ENCODE measurements at places on chromosomes 1 and 21. TPM values are rescaled to one million over a fixed set of nuclear protein-coding genes. Genes with fewer than 3 reads are reported as not detected.
A peak's percentile ranks its signal among the peaks of the same experiment; 100 is the strongest.

DNA sequence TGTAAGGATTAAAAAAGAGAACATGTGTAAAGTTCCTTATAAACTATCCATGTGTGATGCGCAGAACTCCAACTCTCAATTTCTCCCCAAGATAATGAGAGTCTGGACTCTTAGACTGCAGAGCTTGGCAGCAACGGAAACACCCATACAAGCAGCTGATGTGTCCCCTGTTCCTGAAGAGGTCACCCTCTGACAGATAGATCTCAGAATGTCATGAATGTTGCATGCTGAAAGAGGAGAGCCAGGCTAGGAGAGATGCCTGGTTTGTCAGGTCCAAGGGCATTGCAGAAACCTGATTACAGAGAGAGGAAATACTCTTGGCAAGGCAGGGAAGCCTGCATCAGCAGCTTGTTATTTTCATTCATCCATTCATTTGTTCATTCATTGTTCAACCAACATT is 24.2 kb downstream of the MTARC1 start:
- no peak for DNase-seq

The MPL gene
- total RNA-seq: not detected

DNA sequence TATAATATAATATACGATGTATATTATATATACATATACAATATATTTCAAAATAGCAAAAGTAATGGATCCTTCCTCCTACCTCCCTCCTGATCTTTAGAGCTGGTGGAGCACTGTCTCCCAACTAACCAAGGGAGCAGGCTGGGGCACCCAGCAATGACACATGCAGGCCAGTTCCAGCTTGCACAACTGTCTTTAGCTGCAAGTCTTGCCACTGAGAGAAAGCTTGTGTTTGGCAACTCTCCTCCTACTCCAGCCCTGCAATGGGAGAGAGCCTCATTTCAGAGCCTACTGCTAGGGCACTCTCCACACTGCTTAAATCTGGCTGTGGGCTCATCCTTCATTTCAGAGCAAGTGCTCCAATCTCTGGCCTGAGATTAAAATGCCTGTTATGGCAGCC is 469.8 kb upstream of the OLFM3 start:
- no peak for DNase-seq

DNA sequence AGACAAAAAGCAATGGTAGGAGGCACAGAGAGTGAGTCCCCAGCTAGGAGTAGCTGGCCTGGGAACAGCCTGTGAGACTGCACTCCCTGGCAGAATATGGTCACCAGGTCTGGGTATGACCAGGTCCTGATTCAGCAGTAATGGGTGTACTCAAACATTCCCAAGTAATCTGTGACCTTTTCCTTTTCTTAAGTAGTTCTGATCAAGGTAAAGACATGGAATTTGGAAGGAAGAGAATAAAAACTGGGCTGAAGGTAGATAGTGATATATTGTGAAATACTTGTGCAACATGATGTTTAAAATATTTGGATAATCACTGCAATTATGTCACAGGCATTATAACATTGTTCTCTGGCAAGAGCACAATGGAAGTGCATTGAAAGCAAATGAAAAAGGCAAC is 147.2 kb upstream of the DPYD start:
- no peak for DNase-seq

The OR6K3 gene
- not detected for total RNA-seq

DNA sequence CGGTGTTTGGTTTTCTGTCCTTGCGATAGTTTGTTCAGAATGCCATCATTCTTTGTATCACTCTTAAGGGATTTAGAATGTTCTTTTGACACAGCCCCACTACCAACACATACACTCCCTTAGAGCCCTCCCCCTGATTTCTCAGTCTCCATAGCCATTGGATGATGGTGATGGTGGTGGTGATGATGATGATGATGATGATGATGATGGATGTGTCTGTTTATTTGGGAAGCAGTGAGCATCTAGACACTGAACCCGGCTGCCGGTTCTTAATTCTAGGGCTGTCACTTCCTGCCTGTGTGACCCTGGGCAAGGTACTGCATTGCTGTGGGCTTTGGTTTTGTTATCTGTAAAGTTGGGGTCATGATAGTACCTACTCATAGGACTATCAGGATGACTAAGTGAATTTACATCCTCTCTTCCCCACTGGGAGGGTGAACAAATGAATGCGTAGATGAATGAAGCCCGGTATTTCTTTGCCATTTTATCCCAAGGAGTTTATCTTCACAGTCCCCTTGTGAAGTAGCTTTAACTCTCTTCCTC is 100.7 kb downstream of the HUNK start:
- DNase-seq: no peak

The RGS4 gene
- total RNA-seq: 280 TPM

- DNase-seq: no peak
These were observed 41.2 kb downstream of the DMRTB1 start for GRCh38 chr1:53500204-53501064.

The CD48 gene
- not detected for total RNA-seq

GRCh38 chr1:46820076-46820475 is 21.2 kb downstream of the CYP4B1 start:
- no peak for DNase-seq

DNA sequence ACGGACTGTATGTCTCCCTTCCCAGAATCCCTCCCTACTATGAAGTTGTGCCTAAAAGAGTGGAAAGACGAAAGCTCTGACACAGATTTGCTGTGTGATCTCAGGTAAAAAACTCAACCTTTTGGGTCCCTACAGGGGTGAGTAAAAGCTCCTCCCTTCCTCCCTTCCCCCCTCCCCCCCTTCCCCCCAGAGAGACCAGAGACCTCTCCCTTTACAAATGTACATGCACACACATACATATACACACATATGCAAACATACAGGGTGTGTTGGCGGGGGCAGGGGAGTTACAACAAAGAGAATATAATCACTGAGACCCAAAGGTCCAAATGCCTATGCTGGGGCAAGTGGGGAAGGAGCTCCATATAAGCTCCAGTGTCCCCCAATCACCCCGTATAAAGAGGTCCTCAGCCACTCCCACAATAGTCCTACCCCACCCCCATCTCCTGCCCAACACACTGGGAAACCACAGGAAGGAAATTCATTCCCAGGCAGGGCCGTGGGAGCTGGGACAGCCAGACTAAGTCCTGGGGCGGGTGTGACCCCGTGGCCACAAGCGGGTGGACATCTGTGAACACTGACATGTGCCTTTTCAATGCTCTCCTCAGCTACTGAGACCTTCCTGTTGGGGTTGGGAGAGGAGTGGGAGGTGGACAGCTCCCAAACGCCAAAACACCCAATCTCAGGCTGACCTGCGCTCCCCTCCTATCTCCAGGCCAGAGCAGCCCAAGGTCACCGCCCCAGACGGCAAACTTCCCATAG is 2.0 kb downstream of the MEF2D start:
- DNase-seq: no peak

DNA sequence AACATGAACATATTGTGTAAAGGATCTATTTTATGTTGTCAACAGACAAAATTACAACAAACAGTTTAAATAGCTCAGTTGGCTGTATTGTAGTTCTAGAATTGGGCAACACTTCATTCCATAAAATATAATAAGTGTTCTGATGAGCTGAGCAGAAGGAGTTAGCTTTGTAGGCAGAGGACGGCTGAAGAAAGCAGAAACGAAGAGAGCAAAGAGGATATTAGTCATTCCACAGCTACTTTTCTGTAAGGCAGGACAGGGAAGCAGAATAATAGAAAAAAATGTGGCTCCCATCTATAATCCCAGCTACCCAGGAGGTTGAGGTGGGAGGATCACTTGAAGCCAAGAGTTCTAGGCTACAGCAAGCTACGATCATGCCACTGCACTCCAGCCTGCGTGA is 20.2 kb upstream of the IVNS1ABP start:
- no peak for DNase-seq

- DNase-seq: no peak
These were observed 317.6 kb upstream of the PLD5 start for GRCh38 chr1:242842094-242842493.

- no peak for DNase-seq
These were observed 34.6 kb downstream of the COQ8A start for GRCh38 chr1:226974544-226975258.

The SLC44A5 gene
- 3.0 TPM for total RNA-seq

GRCh38 chr1:157047062-157047410 is 1.5 kb upstream of the ARHGEF11 start:
- no peak for DNase-seq

DNA sequence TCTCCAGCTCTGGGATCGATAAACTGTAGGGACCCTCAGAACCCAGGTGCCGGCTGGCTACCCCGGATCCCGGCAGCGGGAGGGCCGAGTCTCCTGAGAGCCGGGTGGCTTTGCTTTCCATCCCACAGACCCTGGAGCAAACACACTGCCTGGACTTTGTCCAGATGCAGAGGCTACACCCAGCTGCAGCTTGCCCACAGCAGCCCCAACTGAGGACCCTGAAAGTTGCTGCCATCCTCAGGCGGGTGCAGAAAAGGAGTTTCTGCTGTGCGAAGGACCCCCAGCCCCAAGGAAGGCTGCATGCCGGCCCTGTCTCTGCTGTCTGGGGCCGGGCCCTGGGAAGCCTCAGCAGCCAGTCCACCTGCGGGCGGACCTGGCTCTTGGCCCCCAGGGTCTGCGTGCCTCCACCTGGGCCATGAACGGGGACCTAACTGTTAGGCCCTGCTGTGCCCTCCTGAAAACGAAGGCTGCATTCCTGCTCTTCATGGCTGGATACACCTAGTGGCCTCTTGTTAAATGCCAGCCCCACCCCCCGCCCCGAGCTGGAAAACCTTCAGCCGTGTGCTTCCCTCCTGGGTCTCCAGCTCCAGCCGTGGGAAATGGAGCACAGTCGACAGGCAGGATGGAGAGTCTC is 97.5 kb upstream of the ARHGEF16 start:
- no peak for DNase-seq

GRCh38 chr1:160675641-160676410 is 29.0 kb upstream of the SLAMF1 start:
- peak; percentile 11 for DNase-seq

The RGS13 gene
- total RNA-seq: not detected

DNA sequence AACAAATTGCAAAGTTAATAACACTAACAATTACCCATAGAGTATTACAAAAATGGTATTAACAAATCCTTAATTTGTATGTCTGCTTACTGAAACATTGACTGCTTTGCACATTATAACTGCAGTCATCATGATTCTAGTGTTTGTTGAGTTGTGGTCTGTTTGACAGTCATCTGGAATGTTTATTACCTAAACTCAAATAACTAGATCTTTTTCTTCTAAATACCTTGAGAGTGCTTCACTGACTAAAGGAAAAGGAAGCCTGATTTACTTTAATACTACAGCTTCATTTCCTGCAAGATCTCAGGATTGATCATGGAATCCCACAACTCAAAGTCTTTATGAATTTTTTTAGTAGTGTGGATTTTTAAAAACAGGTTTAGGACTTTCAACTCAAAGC is 70.0 kb downstream of the HMCN1 start:
- no peak for DNase-seq

The MORN1 gene
- 4.3 TPM for total RNA-seq

GRCh38 chr1:153343040-153343681 is 5.5 kb downstream of the PGLYRP4 start:
- no peak for DNase-seq

The NPHS2 gene
- not detected for total RNA-seq

- DNase-seq: no peak
These were observed 119.7 kb downstream of the ZNF281 start for GRCh38 chr1:200290010-200290685.

GRCh38 chr1:158998781-158999161 is 10.9 kb upstream of the IFI16 start:
- no peak for DNase-seq

GRCh38 chr1:215776336-215776735 is 209.2 kb downstream of the KCTD3 start:
- no peak for DNase-seq

- DNase-seq: no peak
These were observed 604.2 kb downstream of the LRRIQ3 start for GRCh38 chr1:73593804-73594203.

- no peak for DNase-seq
These were observed 35.7 kb downstream of the TOR1AIP1 start for GRCh38 chr1:179917601-179918429.

DNA sequence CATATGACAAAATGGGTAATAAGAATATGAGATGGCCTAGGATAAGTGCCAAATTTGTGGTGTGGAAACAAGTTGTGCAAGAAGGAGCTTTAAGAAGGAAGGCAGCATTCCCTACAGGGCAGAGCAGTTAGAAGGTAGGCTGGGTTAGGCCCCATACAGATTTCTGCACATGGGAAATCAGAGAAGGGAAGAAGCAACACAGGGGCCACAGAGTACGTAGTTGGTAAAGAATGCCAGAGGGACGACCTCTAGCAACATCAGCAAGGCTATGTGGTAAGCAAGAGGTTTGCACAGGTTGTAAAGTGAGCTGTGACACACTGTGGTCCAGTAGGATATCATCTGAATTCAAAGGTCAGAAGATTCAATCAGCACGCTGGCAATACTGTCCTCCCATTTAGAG is 765.6 kb upstream of the B3GALT2 start:
- no peak for DNase-seq

- DNase-seq: no peak
These were observed 990 bp upstream of the MRPS6 start for GRCh38 chr21:34072145-34073031.

The ERO1B gene
- total RNA-seq: 3.2 TPM

- no peak for DNase-seq
These were observed 49.8 kb upstream of the FBXO28 start for GRCh38 chr1:224064150-224064549.

GRCh38 chr1:228314315-228314657 is 92.3 kb downstream of the TRIM11 start:
- no peak for DNase-seq

GRCh38 chr1:243312952-243313634 is 57.3 kb downstream of the SDCCAG8 start:
- no peak for DNase-seq

- DNase-seq: no peak
These were observed 1217.8 kb upstream of the ADGRL2 start for GRCh38 chr1:80582980-80583379.

All from pulmonary artery endothelial cell (primary cell).